NCI-H1436 treated with DMSO at 0.1 percent for 48 hours (cell line): ENCODE measurements at places on chromosomes 13 and 19.

DNA sequence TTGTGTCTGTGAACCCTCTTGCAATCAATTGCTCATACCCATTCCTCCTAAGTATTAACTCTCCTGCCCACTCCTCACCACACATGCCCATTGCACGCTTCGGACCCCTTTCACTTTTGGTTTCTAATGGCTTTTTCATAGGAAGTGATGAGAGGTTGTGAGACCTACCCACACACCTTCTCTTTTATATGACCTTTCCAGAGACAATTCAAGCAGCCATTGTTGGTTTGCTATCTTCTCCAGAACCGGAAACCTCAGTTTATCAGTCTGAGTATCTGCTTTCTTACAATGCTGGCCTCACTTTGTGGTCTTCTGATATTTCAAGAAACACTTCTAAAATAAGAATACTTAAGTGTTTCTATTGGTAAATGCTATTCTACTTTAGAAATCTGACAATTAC, 1550.8 kb upstream of the SLC10A2 start:
- no peak for DNase-seq

- DNase-seq, result no peak
These were observed 170.6 kb downstream of the KCTD12 start for GRCh38 chr13:76715621-76716020.

- no peak for DNase-seq
These were observed 2.5 kb downstream of the LCP1 start for GRCh38 chr13:46179491-46179908.

GRCh38 chr19:28497137-28497536, 715.8 kb downstream of the UQCRFS1 start:
- no peak for DNase-seq

DNA sequence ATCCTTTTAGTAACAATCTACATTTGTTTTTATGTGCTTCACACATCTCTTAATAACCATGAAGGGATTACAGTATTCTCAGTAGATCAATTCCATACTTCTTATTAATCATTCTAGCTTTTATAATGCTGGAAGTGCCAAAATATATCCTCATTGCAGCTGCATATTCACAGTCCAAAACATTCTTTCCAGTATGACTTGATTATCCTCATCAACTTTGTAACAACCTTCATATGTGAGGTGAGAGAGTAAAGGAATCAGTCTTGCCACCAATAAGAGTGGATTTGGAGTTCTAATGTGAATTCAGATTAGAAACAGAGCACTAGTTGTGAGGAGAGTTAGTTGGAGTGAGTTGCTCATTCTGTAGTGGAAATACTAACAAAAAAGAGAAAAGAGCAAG, 208.0 kb upstream of the SPRY2 start:
- DNase-seq, result no peak

DNA sequence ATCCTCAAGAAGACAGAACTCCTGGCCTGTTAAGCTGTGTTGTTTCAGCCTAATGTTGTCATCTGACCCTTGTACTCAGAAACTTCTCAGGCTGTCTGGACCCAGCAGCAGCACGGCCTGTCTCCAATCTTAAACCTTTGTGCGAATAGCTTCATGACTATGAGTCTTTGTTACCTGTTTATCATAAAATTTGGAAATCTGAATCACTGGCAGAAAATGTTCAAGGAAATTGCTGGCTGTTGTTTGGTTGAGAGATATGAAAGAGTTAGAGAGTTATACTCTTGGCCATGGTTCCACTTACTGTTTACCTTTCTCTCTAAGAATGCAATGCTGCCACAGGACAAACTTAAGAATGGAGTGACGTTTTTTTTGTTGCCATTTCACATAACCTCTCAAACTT, 59.6 kb downstream of the EFNB2 start:
- DNase-seq, result no peak

- DNase-seq, result no peak
These were observed 28.7 kb downstream of the COLGALT1 start for GRCh38 chr19:17584132-17584531.

DNA sequence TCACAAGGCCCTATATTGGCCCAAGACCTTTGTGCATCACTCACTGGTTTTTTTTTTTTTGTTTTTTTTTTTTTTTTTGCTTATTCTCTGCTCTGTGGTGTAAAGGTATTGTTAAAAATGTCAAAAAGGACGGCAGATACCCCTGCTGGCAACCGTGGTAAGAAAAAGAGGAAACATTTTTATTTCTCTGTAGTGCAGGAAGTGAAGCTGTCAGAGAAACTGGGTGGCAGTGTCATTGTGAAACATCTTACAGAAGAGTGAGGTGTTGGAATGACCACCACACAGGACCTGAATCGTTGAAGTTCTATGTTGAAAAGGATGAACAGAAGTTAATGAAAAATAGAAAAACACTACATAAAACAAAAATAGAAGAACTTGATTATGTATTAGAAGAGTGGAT, 346.4 kb downstream of the FGF9 start:
- no peak for DNase-seq

- DNase-seq, result no peak
These were observed 3.4 kb downstream of the LAIR2 start for GRCh38 chr19:54506079-54506478.
